ENCODE measurements at places on chromosomes 12 and 14. TPM values are rescaled to one million over a fixed set of nuclear protein-coding genes. Genes with fewer than 3 reads are reported as not detected.

- H3K27ac ChIP-seq = no peak overlapping the region
- DNase-seq = no peak
- H3K4me3 ChIP-seq = no peak overlapping the region
These were observed 197.1 kb upstream of the FOXN3 start for GRCh38 chr14:89614009-89614691.

GRCh38 chr14:36279306-36280190 is 40.9 kb downstream of the MBIP start:
- no peaks in the 10 kb centered on the region for H3K27me3 ChIP-seq
- H3K27ac ChIP-seq = no peak overlapping the region
- no peaks in the 10 kb centered on the region for H3K36me3 ChIP-seq
- H3K4me3 ChIP-seq = no peak overlapping the region
- H3K4me1 ChIP-seq = no peaks in the 10 kb centered on the region

GRCh38 chr14:106619606-106620005 is 1093.2 kb downstream of the TMEM121 start:
- H3K27me3 ChIP-seq = no peaks in the 10 kb centered on the region
- no peak for DNase-seq
- H3K36me3 ChIP-seq = no peaks in the 10 kb centered on the region

- H3K27me3 ChIP-seq = no peaks in the 10 kb centered on the region
- DNase-seq = no peak
- peaks cover 19% of the 10 kb centered on the region for H3K36me3 ChIP-seq
- no peak overlapping the region for H3K4me3 ChIP-seq
These were observed 9.1 kb downstream of the RAB2B start for GRCh38 chr14:21467616-21468015.

Gene DLGAP5
- polyA plus RNA-seq = 42.1 TPM

Gene ACSS3
- polyA plus RNA-seq = not detected

Gene MSI1
- not detected for polyA plus RNA-seq
